ENCODE measurements at places on chromosomes 7 and 10.

DNA sequence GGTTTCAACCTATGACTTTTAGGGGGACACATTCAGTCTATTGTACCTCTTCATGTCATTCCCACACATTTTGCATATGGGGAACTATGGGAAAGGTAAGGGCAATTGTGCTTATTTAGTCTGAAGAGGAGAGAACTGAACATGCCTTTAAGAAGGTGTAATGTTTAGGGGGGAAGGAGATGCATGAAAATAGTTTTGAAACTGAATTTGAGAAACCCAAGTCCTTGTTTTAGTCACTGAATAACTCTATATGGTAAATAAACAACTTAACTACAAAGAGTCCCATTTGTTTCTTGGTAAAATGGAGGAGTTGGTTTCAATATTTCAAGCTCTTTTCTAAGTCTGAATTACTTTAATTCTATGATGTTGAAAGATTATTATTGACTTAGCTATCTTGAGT is 166.1 kb downstream of the DNAJB9 start:
- DNase-seq = no peak

GRCh38 chr10:42113158-42113450 is 525.3 kb downstream of the ZNF33B start:
- DNase-seq = no peak

DNA sequence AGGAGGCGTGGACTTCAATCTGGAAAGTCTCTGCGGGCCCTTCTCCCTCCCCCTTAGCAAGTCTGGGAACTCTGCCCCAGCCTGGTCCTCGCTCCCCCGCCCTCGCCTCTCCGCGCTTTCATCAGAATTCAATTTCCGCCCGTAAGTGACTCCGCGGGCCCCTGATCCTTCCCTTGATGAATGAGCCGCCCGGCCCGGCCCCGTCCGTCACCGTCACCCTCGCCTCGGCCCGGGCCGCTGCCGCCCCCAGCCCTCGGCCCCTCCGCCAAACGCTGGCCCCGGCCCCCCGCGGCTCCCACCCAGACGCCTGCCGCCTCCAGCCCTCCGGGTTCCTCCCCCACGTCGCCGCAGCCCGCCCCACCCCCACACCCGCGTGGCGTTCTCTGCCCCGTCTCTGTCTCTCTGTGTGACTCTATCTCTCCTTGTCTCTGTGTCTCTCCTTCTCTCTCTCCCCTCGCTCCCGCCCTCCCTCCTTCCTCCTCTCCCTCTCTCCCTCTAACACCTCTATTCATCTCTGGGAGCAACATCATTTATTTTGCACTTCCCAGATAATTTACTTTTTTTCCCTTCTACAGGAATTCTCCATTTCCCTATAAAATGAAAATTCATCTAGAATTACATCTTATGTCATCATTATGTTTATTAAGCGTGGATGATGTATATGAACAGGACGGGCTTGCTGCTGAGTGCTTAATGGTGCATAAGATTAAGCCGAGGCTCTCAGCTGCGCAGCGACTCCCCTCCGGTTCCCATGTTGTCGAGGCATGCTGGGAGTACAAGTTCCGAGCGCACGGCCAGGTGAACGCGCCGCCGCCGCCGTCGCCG is 91.2 kb upstream of the PAX2 start:
- no peak for DNase-seq

GRCh38 chr7:80039251-80039884 is 95.3 kb upstream of the GNAI1 start:
- no peak for DNase-seq

- DNase-seq = no peak
Observed at GRCh38 chr7:388961-389701, 99.2 kb downstream of the FOXL3 start.

- no peak for DNase-seq
Observed at GRCh38 chr10:60139290-60139689, 232.9 kb upstream of the CCDC6 start.

- peak; percentile 3 for DNase-seq
Observed at GRCh38 chr10:118045837-118046394, 825 bp downstream of the RAB11FIP2 start.

DNA sequence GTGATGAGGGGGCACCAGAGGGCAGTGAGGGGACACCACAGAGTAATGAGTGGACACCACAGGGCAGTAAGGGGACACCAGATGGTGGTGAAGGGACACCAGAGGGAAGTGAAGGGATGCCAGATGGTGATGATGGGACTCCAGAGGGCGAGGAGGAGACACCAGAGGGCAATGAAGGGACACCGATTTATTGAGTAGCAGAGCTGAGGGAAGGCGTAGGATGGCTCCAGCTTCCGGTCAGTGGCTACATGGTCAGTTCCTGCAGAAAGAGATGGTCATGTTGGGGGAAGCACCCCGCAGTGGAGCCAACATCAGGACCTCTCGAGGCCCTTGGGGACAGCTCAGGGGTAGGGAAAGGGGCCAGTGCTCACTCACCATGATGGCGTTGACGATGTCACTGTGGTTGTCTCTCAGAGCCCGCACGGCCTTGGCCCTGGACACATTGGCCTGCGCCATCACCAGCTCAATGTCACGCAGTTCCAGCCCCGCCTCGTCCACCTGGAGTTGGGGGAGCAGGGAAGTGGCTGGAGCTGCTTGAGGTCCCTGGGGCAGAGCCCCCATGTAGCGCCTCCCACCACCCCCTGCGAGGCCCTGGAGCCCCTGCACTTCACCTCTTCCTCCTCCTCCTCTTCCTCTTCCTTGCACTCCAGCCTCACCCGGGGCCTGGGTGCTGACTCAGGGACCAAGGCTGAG is 8.4 kb downstream of the NACAD start:
- no peak for DNase-seq

GRCh38 chr10:2460812-2461211 is 606.5 kb upstream of the PFKP start:
- no peak for DNase-seq

DNA sequence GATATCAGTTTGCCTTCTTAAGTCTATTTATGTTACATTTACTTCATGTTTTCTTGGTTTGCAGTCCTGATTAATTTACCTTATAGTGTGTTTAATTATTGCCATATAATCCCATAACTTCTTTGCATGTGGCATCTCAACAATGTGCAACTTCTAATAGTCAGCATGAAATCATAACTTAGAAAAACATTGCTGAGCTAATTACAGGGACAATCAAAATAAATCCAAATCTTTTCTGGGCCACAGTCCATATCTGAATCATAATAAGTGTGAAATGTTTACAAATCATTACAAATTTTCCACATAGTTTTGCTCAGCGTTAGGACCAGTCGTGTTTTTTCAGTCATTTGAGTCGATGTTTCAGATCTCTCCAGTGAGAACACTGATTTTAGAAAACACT is 29.1 kb upstream of the CABCOCO1 start:
- no peak for DNase-seq

- DNase-seq = no peak
Observed at GRCh38 chr10:124740369-124741280, 3.6 kb downstream of the FAM53B start.

- DNase-seq = no peak
Observed at GRCh38 chr10:92419740-92420545, 129.0 kb downstream of the MARCHF5 start.

DNA sequence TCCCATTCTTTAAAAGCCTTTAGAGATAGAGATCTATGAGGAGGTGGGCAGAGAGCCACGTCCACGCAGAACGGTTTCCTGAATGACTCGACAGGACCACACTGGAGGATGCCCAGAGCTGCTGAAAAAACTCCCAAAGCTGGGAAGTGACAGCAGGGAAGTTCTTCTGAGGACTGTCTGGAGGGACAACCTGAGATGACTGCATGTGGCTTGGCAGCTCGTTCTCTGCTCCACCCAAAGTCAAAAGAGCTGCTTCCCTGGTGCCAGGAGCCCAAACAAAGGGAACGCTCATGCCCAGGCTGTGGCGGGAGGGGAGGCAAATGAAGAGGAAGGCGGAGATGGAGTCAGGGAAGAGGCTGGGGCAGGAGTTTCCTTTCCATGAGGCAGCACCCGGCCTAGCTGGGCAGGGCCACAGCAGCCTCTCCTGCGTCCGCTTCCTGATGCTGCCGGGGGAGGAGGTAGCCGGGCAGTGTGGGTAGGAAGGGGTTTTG is 95.4 kb downstream of the CCDC3 start:
- no peak for DNase-seq

DNA sequence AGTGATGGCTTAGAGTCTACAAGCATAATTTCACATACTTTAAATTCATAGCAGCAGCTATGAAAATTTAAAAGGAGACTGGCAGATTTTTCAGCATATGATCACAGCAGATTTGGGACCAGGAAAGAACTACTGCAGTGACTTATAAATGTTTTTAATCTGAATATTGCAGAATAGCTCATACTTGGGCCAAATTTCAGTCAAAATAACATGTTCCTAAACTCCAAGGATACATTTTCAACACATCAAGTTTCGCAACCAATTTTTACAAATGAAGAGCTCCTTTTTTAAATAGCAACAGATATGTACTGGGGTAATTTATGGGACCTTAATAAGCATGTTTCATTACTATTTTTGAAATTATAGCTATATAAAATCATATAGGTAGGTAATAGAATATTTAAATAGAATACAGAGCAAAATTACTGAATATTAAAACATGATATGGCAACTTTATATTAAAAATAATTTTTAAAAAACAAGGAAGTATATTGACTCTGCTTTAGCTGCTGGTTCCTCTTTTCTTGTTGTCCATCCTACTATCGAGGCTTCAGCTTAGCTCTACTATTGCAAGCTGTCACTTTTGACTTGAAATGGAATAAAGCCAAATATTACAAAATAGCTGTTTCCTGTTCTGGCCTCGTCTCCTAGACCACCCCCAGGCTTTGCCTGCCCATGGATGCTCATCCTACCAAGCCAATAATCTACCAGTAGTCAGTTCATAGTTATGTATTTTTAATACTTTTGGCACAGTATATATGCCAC is 123.1 kb downstream of the NRBF2 start:
- no peak for DNase-seq

DNA sequence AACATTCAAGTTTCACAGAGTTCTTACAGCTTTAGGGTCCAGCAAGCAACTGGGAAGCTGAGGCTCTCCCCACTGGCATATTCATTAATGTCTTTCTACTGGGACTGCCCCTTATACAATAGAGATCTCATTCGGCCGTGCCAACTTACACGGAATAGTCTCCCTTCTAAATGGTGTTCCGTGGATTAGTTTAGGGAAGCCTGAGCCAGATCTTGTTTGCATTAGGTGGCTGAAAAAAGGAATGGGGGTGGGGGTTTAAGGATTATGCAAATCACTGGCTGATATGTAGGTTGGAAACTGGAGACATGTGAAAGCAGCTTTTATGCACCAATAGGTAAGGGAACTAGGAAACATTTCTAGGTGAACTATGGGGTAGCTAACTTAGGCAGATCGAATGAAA is 218.3 kb downstream of the TRIL start:
- no peak for DNase-seq

- no peak for DNase-seq
Observed at GRCh38 chr7:45919231-45919784, 1.8 kb downstream of the IGFBP3 start.

DNA sequence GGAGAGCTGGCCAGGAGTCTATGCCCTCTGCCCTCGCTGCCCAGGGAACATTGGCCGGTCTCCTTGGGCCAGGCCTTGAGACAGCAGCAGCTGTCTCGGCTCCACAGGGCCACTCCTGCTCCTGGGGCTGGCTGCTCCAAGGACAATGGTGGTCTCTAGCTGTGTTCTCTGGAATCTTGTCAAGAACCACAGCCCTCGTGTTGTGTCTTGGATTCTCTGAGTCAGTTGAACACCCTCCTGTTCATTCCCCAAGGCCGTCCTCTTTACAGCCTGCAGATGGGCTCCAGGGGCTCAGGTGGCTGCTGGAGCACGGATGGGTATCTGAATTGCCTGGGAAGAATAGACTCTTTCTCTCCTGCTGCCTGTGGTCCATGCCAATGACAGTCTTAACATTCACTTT is 511.1 kb downstream of the GLRX3 start:
- no peak for DNase-seq

- no peak for DNase-seq
Observed at GRCh38 chr10:124224331-124225028, 131.1 kb upstream of the CHST15 start.

DNA sequence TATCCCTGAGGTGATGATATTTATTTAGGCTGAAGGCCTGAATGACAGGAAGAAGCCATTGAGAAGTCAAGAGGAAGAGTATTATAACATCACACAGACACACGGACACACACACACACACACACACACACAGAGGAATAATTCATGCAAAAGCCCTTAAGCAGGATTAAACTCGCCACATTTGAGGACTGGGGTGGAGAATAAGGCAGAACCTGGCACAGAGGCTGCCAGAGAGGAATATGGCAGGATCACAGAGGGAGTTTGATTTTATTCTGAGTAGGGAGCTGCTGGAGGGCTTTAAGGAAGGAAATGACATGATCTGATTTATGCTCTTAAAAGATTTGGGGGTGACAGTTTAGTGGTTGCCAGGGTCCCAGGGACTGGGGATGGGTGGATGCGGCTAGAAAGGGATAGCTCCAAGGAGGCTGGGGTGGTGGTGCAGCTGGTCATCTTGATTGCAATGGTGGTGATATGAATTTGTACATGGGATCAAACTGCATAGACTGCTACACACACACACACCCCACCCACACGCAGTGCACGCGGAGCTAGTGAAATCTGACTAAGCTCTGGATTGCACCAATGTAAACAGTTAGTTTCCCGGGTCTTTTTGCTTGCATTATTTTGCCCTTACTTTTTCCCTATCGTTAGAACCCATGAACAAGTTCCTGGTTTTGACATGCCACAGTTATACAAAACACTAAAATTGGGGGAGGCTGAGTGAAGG is 11.2 kb downstream of the SMURF1 start:
- DNase-seq = no peak

- no peak for DNase-seq
Observed at GRCh38 chr10:47065903-47066302, 154.7 kb downstream of the PTPN20 start.

DNA sequence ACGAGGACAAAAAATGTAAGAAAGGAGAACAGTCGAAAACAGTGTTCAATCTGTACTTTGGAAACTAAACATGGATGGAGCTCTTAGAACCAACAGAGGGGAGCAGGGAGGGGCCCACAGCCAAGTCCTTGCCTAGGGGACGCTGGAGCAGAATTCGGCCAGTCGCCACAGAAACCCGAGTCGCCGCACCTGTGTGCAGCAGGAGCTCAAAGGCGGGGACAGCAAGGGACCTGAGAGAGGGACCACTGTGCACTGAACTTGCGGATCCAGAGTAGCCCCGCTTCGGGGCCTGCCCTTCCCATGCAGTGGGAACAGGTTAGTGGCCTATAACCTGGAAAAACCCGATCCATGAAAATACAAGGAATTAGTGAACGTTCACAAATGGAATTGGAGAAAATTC is 68.1 kb downstream of the SEC61G start:
- no peak for DNase-seq

Measured in GM12892 (cell line).